Effector CD8-positive, alpha-beta T cell (primary cell): ENCODE measurements at places on chromosomes 1 and 21.
A peak's percentile ranks its signal among the peaks of the same experiment; 100 is the strongest.

DNA sequence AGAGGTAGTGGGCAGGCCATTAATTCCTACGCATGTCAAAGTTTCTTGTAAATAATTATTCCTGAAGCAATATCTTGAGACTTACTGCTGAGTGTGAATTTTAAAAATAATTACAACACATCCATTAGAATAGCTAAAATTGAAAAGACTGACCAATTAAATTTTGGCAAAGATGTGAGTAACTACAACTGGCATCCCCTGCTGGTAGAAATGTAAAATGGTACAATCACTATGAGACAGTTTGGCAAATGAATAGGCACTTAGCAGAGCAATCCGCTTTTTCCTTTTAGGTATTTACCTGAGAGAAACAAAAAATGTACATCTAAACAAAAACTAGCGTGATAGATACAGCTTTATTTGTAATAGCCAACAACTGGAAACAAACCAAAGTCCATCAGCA lies 798.9 kb downstream of the BRINP3 start:
- no peak for DNase-seq

DNA sequence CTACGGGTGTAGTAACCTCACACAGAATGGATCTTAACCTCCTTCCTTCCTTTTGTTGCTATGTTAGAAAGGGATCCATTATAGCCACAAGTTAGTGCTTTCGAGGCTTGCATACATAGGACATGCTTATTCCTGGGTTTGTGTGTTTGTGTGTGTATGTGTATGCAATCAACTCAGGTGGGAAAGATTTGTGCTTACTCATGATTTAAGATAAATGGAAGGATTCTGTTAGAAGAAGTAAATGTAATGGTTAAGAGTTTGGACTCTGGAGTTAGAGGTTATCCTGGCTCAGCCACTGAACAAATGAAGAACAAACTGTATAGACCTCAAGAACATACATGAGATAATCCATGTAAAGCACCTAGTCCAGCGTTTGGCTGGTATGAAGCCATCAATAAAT lies 28.8 kb downstream of the BTG3 start:
- DNase-seq, result no peak

GRCh38 chr1:162857850-162858249 lies 3.1 kb downstream of the CCDC190 start:
- no peak for DNase-seq

DNA sequence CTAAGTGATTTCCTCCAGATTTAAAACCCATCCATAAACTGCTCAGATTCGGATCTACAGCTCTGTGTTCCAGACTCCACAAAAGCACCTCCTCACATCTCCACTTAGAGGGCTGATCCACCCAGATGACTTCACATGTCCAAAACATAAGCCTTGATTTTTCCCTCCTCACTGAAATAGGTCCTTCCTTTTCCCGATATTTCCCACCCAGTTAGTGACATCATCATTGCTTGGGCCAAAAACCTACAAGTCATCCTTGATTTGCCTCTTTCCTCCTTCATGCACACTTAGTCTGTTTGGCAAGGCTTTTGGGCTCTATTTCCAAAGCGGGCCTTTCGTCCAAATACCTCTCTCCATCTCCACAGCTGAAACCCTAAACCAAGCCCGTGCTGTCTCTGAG lies 32.3 kb downstream of the CCDC185 start:
- DNase-seq, result no peak

- no peak for DNase-seq
These were observed 8.7 kb downstream of the NPHP4 start for GRCh38 chr1:5983361-5984103.

DNA sequence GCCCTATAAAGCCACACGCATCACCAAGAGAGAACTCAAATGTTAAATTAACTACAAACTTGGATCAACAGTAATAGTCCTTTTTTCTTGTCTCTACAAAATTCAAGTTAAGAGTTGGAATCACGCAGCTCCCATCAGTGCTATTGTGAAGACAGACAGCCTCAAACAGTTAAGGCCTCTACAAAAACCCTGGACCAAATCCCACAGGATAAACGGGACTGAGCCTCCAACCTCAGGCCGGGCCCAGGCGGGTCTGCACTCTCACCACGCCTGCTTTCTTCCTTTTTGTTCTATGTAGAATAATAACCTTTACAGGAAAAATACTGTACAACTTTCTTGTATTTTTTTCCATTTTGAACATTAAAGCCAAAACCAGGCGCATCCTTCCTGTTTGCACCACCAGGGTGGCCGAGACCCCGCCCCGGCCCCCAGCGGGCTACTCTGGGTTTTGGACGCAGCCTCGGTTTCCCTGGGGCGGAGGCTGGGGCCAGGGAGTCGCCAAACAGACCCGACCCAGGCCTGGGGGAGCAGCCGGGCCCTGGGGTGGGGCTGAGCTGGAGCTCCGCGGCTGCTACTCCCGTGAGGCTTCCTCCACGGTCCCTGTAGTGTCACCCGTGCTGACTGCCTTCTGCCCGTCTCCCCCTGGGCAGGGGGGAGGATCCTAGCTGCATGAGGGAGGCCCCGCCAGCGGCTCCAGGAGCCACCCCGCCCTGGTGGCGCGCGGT lies 158.4 kb downstream of the CASZ1 start:
- no peak for DNase-seq

- DNase-seq, result no peak
These were observed 28.2 kb downstream of the RUNX1 start for GRCh38 chr21:35020902-35021301.

DNA sequence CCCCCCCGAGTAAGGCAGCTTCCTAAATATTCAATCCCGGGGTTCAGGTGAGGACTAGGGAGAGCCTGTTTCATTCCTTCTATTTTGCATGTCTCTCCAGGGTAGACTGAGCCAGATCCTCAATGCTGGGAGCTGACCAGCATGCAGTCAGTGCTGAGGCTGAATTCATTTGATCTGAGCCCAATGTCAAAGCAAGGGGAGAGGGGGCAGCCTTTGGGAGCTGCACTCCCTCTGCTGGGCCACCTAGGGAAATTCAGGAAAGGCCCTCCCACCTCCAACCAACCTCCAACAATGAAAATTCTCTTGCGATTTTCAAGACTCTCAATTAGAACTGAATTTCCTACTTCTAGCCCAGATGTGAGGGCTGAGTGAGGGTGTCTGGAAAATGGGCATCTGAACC lies 371.2 kb downstream of the NPHP4 start:
- no peak for DNase-seq

- no peak for DNase-seq
These were observed 55.2 kb upstream of the PALMD start for GRCh38 chr1:99590578-99591209.

GRCh38 chr1:86000601-86001000 lies 156.0 kb downstream of the COL24A1 start:
- no peak for DNase-seq

GRCh38 chr1:231694075-231694431 lies 67.5 kb downstream of the DISC1 start:
- no peak for DNase-seq

GRCh38 chr1:181396171-181396670 lies 87.1 kb upstream of the CACNA1E start:
- peak; percentile 6 for DNase-seq

GRCh38 chr1:103191327-103191726 lies 83.0 kb upstream of the COL11A1 start:
- no peak for DNase-seq

DNA sequence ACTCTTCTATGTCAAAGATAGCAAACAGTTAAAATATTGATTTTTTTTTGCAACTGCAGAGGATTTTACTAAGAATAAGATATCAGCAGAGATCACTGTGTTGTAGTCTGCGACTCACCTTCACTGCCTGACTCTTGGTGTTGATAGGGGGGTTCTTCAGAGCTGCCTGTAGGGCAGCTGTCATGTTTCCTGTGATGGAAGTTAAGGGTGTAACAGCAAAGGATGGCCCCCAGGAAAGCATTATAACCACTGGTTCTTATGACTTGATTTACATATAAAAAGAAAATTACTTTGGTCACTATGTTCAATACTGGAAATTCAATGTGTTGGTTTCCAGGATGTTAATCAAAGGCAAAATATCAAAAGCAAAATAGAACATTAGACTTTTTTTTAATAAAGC lies 2.6 kb downstream of the ARPC5 start:
- DNase-seq, result no peak

GRCh38 chr1:111247125-111247838 lies 19.8 kb downstream of the CHI3L2 start:
- DNase-seq, result no peak

DNA sequence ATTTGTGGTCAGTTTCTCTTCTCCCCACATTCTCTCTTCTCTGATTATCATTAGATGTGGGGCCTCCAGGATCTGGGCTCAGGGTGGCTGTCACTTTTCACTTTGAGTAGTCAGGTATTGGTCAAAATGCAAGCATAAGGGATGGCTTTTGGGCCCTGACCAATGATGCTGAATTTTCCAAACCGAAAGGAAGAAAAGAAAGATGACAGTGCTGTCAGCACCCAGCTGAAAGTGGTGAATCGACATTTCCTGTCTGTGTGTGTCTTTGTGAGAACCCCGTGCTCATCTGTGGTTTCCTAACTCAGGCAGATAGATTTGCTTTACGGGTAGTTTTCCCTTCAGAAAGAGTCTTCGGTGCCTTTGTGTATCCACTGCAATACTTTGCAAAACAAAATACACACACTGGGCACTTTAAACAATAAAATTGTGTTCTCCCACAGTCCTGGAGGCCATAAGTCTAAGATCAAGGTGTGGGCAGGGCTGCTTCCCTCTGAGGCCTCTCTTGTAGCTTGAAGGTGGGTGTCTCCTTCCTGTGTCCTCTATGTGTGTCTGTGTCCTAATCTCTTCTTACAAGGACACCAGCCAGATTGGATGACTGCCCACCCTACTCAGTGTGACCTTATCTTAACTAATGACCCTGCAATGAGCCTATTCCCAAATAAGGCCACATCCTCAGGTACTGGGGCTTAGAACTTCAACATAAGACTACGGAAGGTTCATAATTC lies 274.8 kb upstream of the AJAP1 start:
- DNase-seq, result no peak

GRCh38 chr1:86739648-86740509 lies 35.5 kb downstream of the SH3GLB1 start:
- DNase-seq, result no peak

DNA sequence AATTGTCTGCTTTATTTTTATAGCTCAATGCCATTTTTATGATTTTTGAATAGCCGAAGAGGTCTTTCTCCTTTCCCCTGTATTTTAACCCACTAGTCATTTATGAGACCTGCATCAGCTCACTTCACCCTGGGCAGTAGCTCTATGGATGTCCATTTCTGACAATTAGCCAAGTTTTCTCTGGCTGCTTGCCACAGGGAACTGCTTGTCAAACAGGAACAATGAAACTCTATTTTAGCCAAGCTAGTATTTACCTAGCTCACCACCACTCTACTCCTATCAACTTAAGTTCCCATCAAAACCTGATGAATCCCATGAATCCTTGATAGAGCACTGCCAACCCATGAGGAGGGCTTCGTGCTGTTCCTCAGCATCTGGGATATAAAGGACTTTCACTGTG lies 406.7 kb downstream of the RWDD3 start:
- DNase-seq, result no peak

- no peak for DNase-seq
These were observed 47.9 kb downstream of the NCAM2 start for GRCh38 chr21:21046063-21046462.

GRCh38 chr1:228448372-228448771 lies 31.7 kb upstream of the TRIM17 start:
- DNase-seq, result no peak

- no peak for DNase-seq
These were observed 335.5 kb downstream of the COL11A1 start for GRCh38 chr1:102772831-102773230.

DNA sequence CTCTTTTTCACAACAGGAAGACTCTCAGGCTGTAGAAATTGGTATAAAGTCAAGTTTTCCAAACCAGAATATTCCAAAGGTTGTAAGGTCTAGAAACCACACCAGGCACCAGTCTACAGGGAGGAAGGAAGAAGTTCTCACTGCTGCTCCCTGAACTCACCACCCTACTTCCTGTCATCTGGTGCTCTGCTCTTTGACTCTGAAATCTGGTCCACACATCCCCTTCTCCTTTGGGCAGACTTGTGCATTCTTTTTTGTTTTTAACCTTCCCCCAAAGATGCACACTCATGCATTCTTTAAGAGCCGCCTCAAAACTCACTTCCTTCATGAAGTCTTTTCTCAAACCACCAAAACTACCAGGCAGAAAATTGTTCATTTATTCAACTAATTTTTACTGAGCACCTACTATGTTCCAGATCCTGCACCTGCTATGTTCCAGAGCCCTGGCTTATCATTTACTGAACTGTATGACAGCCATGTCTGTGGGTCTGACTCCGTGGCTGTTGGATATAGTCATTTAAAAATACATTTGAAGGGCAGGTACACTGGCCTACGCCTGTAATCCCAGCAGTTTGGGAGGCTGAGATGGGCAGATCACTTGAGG lies 30.1 kb upstream of the EPS15 start:
- no peak for DNase-seq

GRCh38 chr1:147723691-147724323 lies 36.6 kb downstream of the GJA5 start:
- DNase-seq, result no peak

- DNase-seq, result no peak
These were observed 17.8 kb downstream of the TMEM50A start for GRCh38 chr1:25355841-25356395.

GRCh38 chr1:33736496-33736895 lies 127.4 kb upstream of the HMGB4 start:
- no peak for DNase-seq

DNA sequence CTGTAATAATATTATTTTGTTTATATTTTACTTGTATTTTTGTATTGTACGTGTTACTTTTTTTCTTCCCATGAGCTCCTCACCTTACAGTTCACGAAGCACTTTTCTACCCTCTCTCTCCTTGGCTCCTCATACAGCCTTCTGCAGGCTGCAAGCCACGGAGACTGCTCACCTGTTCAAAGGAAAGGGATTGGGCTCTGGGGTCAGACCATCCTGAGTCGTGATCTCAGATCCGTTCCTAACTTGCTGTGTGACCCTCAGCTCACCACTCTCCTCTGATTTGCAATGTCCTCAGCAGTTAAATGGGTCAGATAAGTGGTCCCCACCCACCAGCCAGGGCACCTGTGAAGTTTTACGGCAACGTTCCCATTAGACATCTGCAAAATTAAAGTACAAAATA lies 54.1 kb downstream of the VWA5B1 start:
- DNase-seq, result no peak

DNA sequence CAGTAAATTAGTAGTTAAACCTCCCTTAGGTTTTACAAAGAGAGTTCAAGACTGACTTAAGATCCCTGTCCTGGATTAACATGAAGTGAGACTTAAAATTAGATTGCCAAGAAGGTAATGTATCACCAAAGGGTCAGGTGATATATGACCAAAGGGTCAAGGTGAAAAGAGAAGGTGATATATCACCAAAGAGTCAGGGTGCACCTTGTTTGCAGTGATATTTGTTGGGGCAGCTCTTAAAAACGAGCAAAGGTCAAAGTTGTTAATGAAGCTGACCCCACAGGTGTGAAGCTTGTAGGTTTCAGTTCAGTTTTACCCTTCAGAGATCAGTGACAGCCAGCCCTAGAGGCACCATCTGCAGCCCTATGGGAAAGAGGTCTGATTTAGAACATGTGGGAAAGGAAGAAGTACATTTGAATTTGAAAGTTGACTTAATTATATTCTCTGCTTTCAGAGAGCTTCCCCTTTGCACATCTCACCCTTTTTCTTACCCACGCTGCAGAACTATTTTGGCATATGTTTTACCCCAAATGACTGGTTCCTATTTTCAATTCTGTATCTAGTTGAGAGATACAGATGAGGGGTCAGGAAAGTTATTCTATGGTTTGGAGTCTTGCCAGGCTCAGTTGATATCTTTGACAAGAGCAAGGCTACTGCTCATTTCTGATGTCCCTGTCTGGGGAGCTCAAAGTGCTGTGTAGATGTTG lies 170.8 kb downstream of the S1PR1 start:
- DNase-seq, result no peak

GRCh38 chr1:4000811-4001251 lies 100.8 kb upstream of the C1orf174 start:
- DNase-seq, result no peak
